ENCODE measurements at places on chromosomes 5 and 9.

- no peak for DNase-seq
Measured at GRCh38 chr5:97628807-97629206, 445.8 kb upstream of the RIOK2 start.

- DNase-seq = peak; percentile 71
Measured at GRCh38 chr9:131046581-131047202, 37.7 kb downstream of the LAMC3 start.

- no peak for DNase-seq
Measured at GRCh38 chr5:147487031-147487750, 22.7 kb downstream of the DPYSL3 start.

GRCh38 chr9:87836951-87837705 lies 45.5 kb upstream of the SPATA31E1 start:
- no peak for DNase-seq

- DNase-seq = no peak
Measured at GRCh38 chr9:78213712-78214111, 22.2 kb upstream of the CEP78 start.

GRCh38 chr9:27003426-27004077 lies 1.9 kb downstream of the LRRC19 start:
- no peak for DNase-seq

DNA sequence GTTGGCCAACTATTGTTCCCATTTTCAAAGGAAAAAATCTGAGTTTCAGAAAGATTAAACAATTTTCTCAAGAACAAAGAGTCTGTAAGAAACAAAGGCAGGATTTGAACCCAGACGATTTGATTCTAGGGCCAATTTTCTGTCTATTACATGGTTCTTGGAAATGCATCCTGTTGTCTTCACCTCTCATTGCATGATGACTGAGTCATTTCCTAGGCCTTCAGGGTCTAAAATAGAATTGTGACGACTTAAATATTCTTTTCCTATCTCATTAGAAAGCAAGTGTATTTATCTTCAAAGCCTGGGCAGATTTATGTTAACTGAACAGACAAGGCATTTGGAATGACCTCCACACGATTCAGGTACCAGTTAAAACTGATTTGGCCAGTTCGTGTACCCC lies 512.9 kb downstream of the NTRK2 start:
- DNase-seq = no peak

DNA sequence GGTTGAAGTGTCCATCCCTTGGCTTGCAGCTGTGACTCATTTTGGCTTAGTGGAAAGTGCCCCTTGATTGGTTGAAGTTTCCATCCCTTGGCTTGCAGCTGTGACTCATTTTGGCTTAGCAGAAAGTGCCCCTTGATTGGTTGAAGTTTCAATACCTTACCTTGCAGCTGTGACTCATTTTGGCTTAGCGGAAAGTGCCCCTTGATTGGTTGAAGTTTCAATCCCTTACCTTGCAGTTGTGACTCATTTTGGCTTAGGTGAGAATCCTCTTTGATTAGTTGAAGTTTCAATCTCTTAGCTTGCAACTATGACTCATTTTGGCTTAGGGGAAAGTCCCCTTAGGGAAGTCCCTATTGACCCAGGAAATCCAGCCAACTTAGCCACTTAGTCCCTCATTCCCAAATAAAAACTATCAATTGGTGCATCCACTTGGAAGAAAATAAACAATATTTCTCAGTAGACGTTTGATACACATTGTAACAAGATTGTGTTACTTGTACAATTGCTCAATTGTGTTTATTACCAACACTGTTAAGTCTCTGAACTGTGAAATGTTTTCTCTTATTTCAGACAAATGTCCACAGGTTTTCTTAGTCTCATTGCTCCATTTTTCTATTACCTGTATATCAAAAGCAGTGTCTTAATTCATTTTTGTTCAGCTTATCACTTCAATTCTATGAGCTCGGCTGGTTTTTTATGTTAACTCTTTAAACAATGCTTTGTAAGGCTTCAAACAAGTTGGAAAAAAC lies 2308.8 kb upstream of the ACO1 start:
- peak; percentile 9 for DNase-seq

GRCh38 chr5:171449426-171449825 lies 30.0 kb downstream of the FGF18 start:
- no peak for DNase-seq

DNA sequence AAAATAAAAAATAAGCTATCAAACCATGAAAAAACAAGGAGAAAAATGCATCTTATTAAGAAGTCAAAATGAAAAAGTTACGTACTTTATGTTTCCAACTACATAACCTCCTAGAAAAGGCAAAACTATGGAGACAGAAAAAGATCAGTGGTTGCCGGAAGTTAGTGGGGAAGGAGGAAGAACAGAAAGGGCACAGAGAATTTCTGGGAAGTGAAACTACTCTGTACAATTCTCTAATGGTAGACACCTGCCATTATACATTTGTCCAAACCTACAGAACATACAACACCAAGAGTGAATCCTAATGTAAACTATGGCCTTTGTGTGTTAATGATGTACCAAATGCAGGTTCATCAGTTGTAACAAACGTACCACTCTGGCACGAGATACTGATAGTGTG lies 25.3 kb downstream of the SMU1 start:
- DNase-seq = no peak

GRCh38 chr5:113040672-113041260 lies 64.2 kb downstream of the DCP2 start:
- DNase-seq = no peak

DNA sequence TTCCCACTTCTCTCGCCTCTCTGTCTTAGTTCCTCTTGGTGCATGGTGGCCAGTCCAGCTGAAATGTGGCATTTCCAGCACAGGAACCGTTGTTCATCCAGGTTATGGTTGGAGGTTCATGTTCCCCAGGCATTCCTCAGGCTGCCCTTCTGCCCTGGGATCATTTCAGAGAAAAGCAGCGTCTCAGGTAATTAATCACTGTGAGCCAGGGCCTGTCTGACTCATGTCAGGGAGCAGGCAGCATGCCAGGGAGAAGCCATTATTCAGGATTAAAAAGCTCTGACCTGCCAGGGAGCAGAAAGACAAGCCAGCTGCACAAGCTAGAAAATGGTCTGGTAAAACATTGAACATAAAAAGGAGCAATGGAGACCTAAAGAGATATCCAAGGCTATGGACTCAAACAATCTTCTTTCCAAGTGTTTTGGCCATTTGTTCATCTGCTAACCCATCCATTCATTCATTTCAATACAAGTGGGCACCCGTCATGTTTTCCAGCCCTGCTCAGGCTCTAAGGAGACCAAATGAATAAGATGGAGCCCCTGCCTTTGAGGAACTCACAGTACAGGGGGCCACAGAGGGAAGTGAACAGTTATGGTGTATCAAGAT lies 241.4 kb downstream of the DRD1 start:
- DNase-seq = no peak

DNA sequence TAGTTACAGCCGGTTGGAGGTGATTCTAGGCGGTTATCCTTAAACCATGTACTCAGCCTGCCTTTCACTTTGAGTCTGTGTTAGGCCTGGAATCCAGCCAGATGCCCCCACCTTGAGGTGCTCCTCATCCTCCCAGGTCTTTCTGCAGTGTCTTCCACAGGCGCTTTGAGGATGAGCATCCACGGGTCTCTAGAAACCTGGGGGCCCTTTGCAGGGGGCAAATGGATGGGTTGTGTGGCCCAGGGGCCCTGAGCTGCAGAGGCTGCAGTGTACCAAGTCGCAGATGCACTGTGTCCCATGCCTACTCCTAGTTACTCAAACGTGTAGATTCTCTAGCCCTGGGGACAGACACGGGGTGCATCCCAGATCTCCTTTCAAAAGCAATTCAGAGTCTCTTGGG lies 242.1 kb upstream of the IRX1 start:
- no peak for DNase-seq

DNA sequence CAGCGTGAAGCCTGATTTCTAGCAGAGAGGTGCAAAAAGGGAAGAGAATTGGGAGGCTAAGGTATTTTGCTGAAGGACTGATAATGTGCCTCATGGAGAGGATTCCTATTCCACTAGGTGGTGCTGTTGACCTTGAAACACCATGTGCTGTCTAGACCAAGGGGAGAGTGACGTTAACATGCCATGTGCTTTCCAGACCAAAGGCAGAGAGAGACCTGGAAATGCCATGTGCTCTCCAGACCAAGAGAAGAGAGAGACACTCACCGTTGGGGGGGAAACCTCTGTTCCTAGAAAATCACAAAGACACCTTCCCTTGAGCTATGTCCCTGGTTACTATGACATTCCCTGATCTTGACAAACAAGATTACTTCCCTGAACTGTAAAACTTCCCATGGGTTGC lies 286.0 kb upstream of the TUSC1 start:
- no peak for DNase-seq

DNA sequence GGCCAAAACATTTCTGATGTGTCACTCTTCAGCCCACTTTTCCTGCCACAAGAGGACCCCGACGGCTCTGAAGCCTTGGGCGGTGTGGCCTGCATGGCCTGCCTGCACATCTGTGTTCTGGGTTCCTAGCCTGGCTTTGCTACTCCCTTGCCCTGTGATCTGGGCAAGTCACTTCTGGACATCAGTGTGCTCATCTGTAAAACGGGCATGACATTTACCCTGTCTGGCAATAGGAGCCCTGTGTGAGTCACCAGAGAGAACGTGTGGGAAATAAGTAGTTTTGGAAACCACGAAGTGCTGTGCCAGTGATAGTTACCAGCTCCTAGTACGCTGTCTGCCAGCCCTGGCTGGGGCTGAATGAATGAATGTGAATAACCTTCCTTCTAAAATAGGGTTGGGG lies 90.8 kb downstream of the MACROH2A1 start:
- no peak for DNase-seq

DNA sequence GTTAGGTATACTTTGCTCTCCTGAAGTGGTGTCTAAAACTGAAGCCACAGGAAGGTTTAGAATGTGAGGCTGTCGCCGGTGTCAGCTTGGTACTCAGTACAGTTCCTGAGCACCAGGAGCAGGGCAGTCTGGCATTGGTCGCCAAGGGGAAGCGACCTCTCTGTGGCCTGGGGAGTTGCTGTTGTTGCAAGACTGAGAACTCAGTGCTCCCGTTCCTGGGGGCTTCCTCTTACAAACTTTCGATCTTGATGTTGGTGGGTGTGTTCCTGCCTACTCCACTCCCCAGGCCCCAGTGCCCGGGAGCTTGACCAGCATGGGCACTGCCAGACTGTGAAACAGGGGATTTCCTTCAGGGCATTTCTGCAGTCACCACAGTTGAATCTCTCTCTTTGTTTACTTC lies 52.4 kb upstream of the PPARGC1B start:
- DNase-seq = no peak

DNA sequence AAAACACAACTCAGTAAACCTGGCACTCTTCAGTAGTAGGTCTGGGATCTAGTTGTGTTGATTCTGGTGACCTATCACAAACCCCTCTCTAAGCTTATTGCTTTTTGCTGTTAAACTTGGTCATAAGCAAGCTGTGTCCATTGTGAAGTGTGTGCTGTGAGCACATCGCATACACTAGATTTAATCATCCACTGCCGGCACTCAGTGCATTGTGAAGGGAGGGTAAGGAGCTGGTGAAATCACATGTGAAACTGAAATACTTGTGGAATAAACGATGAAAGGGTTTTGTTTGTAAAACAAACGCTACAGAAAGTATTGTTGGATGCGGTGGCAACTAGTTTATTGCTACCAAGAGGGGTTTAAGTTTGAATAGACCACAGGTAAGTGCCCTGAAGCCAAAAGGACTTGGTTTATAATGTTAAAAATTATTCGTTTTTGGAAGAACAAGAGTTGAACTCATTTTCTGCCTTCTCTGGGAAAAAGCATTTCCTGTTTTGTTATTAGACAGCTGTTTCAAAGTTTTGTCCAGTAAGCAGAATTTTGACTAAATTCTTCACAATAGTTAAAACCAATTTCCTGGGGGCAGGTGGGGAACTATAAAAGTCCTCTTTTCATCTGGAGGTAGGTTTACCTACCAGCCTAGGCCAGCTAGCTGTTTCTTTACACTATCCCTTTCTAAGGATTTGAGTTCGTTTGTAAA lies 24.6 kb downstream of the TJP2 start:
- DNase-seq = no peak

DNA sequence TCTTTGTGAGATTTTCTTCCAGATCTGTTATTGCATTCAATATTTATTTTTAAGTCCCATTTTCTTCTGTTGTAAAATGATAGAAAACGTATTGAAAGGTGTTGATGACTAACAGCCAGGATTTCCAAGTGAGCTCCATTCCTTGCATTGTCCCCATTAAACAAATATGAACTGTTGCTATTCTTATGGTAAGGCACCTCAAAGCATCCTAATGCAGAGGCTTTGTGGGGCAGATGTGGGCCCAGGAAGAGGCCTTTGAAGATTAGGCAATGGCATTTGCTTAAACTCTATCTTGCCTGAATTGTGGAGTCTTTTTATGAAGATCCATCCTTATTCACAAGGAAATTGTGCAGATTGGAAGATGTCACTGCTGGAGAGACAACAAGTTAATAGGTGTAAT lies 38.9 kb downstream of the NTRK2 start:
- DNase-seq = no peak

- DNase-seq = no peak
Measured at GRCh38 chr9:126582427-126582826, 31.3 kb upstream of the LMX1B start.

- no peak for DNase-seq
Measured at GRCh38 chr9:83006378-83006777, 56.6 kb downstream of the RASEF start.

- no peak for DNase-seq
Measured at GRCh38 chr5:153496835-153497234, 6.4 kb downstream of the GRIA1 start.

DNA sequence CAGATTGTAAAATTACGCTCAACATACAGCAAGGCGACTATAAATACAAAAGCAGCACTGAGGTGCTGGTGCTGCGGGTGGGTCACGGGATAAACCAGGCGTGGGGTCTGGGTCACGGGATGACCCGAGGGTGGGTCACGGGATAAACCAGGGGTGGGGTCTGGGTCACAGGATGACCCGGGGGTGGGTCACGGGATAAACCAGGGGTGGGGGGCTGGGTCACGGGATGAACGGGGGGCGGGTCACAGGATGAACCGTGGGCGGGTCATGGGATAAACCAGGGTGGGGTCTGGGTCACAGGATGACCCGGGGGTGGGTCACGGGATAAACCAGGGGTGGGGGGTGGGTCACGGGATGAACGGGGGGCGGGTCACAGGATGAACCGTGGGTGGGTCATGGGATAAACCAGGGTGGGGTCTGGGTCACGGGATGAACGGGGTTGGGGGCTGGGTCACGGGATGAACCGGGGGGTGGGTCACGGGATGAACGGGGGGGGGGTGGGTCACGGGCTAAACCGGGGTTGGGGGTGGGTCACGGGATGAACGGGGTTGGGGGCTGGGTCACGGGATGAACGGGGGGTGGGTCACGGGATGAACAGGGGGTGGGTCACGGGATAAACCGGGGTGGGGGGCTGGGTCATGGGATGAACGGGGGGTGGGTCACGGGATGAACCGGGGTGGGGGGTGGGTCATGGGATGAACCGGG lies 30.2 kb upstream of the SLC9A3 start:
- DNase-seq = no peak
